ENCODE measurements at places on chromosomes 2 and 18.
A peak's percentile ranks its signal among the peaks of the same experiment; 100 is the strongest.

GRCh38 chr2:65240657-65241056, 13.0 kb downstream of the ACTR2 start:
- no peak for DNase-seq

DNA sequence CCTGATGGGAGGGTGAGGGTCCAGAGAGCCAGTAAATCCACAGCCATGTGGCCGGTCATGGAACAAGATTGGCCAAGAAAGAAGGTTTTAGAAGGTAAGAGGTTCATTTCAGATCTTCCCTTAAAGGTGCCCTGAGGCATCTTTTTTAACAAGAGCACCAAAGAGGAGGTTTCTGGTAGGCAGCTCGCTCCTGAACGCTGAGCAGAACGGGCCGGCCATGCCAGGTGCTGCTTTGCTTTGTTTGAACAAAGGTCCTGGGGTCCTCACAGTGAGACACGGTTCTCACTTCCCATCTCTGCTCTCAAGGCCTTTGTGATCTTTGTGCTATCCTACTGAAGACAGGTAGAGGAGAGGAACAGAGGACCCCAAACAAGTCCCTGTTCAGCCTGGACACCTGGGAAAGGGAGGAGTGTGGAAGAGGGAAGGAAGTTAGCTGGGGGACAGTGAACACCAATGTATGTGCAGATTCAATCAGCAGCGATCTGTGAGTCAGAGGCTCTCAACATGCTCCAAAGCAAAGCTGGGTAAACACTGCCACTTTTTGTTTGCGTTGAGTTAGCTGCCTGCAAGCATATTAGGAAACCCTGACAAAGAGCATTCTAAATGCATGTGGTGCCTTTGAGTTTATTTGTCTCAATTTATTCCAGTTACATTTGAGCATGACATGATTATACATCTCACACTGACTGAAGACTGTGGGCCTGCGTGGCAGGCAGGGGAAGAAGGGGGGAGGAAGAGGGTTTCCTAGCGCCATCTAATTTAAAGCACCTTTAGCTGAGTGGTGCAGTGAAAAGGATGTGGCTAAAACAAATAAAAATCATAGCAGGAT, 102.4 kb downstream of the ASB1 start:
- peak; percentile 95 for DNase-seq

GRCh38 chr2:6060992-6061663, 368.9 kb downstream of the SOX11 start:
- DNase-seq, result no peak

GRCh38 chr2:209790066-209790728, 18.6 kb downstream of the UNC80 start:
- no peak for DNase-seq

DNA sequence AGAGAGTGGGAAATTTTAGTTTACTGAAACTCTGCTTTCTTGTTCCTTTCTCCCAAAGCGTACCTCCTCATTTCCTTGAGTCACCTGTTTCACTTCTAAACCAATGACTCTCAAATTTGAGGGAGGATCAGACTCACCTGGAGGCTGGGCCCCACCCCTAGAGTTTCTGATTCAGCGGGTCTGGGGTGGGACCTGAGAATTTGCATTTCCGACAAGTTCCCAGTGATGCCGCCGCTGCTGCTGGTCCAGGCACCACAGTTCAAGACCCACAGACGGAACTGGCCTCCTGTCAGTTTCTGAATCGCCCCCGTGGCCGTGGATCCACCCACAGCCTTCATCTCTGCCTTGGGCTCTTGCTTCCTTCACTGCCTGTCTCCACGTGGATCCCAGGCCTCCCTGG, 44.9 kb upstream of the PELI1 start:
- no peak for DNase-seq

DNA sequence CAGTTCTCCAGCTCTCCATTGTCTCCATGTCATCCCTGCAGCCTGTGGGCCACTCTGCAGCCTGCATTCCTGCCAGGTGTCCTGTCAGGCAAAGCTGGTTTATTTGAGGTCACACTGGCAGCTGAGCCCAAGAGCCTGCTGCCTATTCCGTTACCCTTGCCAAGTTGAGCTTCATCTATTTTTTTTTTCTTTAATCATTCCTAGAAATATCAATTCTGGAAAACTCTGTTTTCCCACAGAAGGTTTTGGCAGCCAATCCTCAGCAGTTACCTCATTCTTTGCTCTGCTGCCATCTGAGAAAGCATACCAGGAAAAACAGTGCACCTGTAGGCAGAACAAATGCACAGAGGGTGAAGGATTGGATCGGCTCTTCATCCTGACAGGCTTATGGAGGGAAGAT, 411.0 kb upstream of the ACVR2A start:
- DNase-seq, result no peak

GRCh38 chr2:144518748-144519596, 947 bp downstream of the ZEB2 start:
- no peak for DNase-seq

DNA sequence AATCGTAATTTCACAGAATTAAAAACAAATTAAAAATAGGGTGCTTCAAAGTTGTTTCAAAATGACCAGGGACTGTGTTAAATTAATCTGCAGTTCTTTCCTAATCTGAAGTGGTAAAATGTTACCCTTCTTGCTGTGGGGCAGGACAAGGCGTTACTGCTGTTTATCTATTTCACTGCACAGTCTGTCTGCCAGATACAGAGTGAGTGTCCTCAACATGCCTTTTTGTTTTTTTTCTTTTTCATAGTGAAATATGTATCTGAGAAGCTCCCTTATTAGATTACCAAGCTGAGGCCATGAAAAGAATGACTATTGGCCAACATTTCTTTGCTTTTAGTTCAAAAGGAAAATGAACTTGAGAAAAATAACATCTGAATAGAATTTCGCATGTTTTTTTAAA, 38.0 kb downstream of the KCTD1 start:
- DNase-seq, result no peak

- DNase-seq, result no peak
Measured at GRCh38 chr18:24273596-24273995, 124.0 kb downstream of the OSBPL1A start.

DNA sequence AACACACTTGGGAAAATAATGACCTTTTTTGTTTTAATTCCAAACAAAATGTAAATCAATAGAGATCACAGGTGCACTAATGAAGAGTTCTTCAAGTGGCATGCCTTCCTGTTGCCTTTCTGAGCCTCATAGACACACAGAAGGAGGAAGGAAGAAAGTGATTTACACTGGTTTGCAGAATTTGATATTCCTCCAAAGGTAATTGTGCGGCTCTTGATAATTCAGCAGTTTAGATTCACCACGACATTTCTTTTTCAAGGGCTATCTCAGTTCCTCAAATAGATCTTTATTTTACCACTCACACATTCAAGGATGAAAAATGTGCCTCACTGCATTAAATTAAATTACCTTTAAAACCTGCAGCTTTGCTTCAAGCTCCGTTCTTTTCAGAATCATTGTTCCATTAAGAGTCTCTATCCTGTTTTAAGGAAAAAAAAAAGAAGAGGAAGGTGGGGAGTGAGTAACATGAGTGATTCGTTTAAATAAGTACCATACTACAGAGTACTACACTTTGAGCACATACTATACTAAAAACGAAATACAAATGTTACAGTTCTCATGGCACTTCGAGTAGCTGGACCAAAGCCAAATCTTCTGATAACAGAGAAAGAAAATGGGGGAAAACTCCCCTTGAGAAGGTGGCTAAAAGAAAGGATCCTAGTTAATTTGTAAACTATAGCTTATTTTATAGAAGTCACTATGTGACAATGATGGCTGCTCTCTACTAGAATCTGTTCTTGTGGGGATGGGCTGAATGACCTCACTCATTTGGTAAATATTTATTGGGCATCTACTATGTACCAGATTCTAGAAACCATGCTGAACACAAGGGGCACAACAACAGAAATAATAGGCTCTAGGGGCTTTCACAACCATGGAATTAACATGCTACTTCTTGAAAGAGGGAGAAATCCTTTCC, 16.6 kb downstream of the CYTIP start:
- DNase-seq, result no peak

GRCh38 chr2:173720306-173720705, 244.9 kb downstream of the SP3 start:
- no peak for DNase-seq

DNA sequence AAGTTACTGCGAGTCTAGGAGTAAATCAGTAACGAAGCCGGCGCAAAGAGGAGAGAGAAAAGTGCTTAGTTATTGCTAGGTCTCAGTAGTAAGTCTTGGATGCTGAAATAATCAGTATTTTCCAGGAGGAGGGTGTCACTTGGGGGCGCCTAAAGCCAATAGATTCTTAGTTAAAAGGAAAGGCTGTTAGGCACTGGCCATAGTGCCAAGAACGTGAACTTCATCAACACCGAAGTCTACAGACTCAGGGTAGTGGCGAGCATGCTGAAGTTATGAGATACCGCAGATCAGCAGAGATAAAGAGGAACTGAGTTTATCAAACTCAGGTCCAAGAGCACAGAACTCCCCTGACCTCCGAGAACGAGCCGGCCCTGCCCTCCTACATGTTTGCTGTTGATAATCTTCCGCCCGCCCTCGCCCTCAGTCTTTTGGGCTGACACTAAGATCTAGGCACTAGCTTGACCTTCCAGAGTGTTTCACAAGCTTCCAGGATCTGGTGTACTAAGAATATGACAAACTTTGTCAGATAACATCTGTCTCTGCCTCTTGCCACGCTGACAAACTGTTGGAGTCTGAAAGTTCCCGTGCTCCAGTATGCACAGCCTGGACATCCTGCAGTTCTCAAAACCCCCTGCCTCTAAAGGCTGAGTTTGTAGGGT, 49.2 kb downstream of the CYB5A start:
- DNase-seq, result no peak

GRCh38 chr2:6538607-6539006, 327.1 kb downstream of the CMPK2 start:
- no peak for DNase-seq

DNA sequence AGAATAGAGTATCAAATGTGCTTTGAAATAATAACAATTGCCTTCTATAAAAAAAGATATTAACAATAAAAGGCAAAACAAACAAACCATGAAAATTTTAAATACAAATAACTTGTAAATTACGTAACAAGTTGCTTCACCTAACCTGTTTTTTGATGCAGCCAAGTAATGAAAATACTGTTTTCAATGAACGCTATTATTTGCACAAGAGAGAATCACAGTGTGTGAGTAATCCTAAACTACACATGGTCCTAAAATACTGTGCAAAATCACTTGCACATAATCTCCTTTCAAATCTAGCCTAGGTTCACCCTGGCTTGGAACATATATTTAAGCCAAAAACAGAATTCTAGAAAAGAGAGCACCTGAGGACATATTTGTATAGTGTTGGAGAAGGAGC, 98.9 kb downstream of the CCDC148 start:
- DNase-seq, result no peak

DNA sequence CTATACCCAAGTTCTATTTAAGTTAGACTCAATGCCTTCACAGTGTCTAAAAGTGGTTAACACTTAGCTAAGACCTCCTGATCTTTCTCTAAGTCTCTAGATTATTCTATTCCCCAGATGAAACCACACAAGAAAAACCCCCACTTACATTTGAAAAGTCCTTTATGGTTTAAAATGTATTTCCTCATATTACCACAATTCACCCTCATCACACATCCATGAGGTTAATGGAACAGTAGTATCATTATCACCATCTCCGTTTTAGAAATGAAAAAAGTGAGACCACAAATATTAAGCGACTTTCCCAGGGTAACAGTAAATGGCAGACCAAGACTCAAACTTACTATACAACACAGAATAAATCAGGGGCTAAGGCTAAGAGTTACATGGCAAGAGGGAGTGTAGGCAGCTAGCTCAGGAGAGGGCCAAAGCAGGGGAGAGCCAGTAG, 28.6 kb downstream of the EPG5 start:
- DNase-seq, result no peak

DNA sequence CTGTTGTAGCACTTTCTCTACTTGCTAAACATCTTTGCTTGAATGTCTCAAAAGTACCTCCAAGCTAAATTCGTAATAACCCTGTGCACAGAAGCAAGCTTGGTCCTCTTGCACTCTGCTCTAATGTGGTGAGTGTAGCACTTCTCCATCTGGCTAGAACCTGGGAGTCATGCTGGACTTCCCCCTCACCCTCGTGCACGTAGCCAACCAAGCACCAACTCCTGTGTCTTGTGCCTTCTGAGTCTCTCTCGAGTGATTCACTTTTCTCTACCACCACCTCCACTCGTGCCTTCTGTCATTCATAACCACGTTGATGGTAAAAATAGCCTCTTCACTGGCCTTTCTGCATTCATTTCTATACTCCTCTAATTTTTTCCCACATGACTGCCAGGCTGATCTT, 91.9 kb upstream of the KCNE4 start:
- DNase-seq, result no peak

- peak; percentile 69 for DNase-seq
Measured at GRCh38 chr2:156562124-156562523, 125.9 kb downstream of the GPD2 start.

DNA sequence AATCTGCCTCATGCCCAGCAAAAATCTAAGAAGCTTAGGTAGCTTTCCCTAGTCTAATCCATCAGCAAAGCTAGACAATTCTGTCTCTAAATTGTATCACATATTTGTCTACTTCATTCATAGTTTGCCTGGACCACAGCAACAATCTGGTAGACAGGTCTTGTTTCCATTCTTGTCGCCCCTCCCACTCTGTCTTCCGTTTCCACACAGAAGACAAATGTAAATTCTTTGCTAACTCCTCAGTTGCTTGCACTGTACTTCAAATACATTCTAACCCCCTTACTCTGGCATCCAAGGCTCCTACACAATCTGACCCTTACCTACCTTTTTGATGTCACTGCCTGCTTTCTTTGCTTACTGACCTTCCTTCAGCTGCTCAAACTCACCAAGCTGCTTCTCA, 40.1 kb downstream of the THUMPD2 start:
- no peak for DNase-seq

DNA sequence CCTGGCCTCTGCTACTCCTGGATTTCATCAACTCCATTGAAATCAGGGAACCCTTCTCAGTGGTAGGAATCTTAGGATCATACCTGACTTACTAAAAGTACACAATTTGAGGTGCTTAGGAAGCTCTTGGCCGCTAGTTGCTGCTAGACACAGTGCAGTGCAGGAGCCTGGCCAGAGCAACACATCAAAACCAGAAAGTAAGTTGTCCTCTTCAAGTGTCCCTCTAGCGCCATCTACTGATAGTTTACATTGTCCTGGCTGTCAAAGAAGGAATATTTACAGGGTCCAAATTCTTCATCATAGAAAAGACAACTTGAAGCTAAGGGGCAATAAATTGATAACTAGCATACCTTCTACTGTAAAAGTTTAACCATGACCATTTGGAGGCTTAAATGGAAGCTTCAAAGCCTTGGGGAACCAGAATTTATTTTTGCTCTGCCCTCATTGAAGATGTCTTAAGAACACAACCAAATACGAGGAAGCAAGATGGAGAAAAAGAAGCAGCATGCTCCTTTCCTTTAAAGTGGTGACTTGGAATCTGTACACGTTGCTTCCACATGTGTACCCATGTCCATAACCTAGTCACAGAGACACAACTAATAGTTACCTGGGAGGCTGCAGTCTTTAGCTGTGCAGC, 889.1 kb upstream of the GCFC2 start:
- DNase-seq, result peak; percentile 83

Measured in NCI-H345 (cell line).